ENCODE measurements at places on chromosomes 12 and 14.
A peak's percentile ranks its signal among the peaks of the same experiment; 100 is the strongest.

DNA sequence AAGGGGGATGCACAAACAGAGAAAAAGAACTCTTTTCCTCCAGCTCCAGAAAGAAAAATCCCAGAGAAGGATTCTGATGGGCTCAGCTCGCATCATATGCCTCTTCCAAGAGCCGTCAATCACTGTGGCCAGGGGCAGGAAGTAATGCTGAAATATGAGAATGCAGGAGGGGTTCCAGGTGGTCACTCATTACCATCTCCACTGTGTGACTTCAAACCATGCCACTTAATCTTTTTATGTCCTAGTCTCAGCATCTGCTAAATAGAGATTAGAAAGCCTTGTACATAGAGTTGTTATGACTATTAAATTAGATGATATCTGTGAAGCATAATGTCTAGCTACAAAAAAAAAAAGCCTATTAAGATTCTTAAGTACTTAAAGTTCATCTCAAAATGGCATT is 65.6 kb upstream of the FICD start:
- no peak for DNase-seq

- peak; percentile 96 for DNase-seq
These were observed 83.9 kb downstream of the STXBP6 start for GRCh38 chr14:24965934-24966578.

DNA sequence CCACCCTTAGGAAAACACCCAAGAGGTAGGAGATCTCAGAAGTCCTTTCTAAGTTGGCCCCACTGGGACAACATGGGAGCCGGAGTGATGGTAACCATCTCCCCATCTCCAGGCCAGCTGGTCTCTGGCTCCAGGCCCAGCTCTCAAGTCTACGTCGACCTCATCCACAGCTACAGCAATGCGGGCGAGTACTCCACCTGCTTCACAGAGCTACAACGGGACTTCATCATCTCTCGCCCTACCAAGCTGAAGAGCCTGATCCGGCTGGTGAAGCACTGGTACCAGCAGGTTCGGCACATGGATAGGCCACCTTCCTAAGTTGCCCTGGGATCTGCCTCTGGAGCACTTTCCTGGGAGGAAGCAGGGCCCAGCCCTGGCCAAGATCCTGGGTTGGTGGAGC is 11.0 kb upstream of the OAS2 start:
- DNase-seq = no peak

GRCh38 chr12:101563212-101563611 is 31.6 kb upstream of the MYBPC1 start:
- no peak for DNase-seq

DNA sequence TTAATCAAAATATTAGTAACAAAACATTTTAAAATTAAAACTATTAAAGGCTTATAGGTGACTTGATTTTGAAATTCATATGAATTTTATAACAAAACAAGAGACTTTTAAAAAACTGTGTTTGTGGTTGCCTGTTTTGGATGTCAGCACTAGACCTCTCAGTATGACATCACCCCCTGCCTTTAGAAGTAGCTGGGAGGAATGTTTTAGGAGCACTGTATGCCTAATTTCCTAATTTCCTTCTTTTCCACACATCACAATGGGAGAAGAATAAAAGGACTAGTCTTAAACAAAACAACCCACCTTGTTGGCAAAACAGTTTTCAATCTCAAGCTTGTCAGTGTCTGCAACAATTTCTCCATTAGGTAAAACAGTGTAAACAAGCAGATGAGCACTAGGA is 48.1 kb upstream of the PZP start:
- DNase-seq = no peak

Data from fibroblast of skin of abdomen (primary cell).